ENCODE measurements at places on chromosomes 4 and X. TPM values are rescaled to one million over a fixed set of nuclear protein-coding genes. Genes with fewer than 3 reads are reported as not detected.

GRCh38 chr4:113953888-113954287 is 25.6 kb downstream of the ARSJ start:
- H3K4me3 ChIP-seq = no peak overlapping the region
- no peaks in the 10 kb centered on the region for H3K36me3 ChIP-seq
- no peaks in the 10 kb centered on the region for H3K4me1 ChIP-seq
- H3K27me3 ChIP-seq = no peaks in the 10 kb centered on the region
- DNase-seq = no peak

- no peak overlapping the region for H3K4me3 ChIP-seq
- DNase-seq = no peak
- H3K4me1 ChIP-seq = peaks cover 13% of the 10 kb centered on the region
- H3K27me3 ChIP-seq = no peaks in the 10 kb centered on the region
- H3K27ac ChIP-seq = no peak overlapping the region
- peaks cover 4% of the 10 kb centered on the region for H3K36me3 ChIP-seq
Measured at GRCh38 chr4:76654791-76655190, 219.8 kb downstream of the SHROOM3 start.

DNA sequence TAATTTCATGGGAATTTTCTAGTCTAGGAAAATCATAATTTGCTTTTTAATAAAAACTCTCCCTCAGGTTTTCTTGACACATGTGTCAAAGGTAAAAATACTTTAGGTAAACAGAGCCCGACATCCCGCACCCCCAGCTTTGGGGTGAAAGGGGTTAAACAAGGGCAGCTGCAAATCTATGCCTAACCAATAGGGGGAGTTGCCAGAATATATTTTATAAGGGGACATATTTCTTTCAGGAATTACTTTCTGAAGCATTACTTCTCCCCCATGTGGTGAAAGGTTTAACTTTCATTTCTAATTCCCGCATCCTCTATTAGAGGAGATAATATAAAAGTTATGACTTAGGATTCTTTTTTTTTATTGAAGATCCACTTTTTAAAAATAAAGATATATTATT is 53.9 kb upstream of the HEPH start:
- no peak for DNase-seq
- H3K27ac ChIP-seq = no peak overlapping the region
- no peaks in the 10 kb centered on the region for H3K27me3 ChIP-seq
- H3K36me3 ChIP-seq = no peaks in the 10 kb centered on the region

GRCh38 chr4:53929955-53930798 is 134.2 kb downstream of the CHIC2 start:
- no peaks in the 10 kb centered on the region for H3K36me3 ChIP-seq
- H3K27me3 ChIP-seq = peaks cover 35% of the 10 kb centered on the region
- no peak overlapping the region for H3K27ac ChIP-seq
- H3K4me1 ChIP-seq = no peaks in the 10 kb centered on the region

- no peak overlapping the region for H3K27ac ChIP-seq
- H3K4me1 ChIP-seq = no peaks in the 10 kb centered on the region
- no peaks in the 10 kb centered on the region for H3K36me3 ChIP-seq
- H3K4me3 ChIP-seq = no peak overlapping the region
- no peak for DNase-seq
- no peaks in the 10 kb centered on the region for H3K27me3 ChIP-seq
Measured at GRCh38 chr4:15945516-15945915, 7.0 kb upstream of the FGFBP1 start.

DNA sequence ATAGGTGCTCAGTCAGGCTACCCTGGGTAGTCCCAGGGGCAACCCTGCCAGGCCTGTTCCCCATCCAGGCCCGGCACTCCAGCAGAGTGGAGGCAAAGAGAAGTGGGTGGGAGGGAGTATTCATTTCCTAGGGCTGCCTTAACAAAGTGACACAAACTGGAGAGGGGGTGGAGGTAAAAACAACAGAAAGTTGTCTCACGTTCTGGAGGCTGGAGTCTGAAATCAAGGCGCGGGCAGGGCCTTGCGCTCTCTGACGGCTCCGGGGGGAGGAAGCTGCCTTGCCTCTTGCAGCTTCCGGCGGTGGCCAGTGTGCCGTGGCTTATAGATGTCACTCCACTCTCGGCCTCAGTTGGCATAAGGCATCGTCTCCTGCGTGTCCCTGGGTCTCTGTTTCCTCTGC is 90.8 kb downstream of the DCTD start:
- no peak overlapping the region for H3K27ac ChIP-seq
- no peaks in the 10 kb centered on the region for H3K36me3 ChIP-seq
- DNase-seq = no peak
- H3K27me3 ChIP-seq = peaks cover 5% of the 10 kb centered on the region

- H3K4me3 ChIP-seq = no peak overlapping the region
- H3K27me3 ChIP-seq = no peaks in the 10 kb centered on the region
- H3K36me3 ChIP-seq = peaks cover 2% of the 10 kb centered on the region
- H3K27ac ChIP-seq = peak overlapping the region; percentile 85
Measured at GRCh38 chrX:118718737-118719136, 8.7 kb upstream of the IL13RA1 start.

AKAP14 gene
- not detected for total RNA-seq

RHOH gene
- 3.2 TPM for total RNA-seq

Data from neural crest cell (in vitro differentiated cells).